Non-pigmented ciliary epithelial cell (primary cell): ENCODE measurements at places on chromosomes 1 and 21.

DNA sequence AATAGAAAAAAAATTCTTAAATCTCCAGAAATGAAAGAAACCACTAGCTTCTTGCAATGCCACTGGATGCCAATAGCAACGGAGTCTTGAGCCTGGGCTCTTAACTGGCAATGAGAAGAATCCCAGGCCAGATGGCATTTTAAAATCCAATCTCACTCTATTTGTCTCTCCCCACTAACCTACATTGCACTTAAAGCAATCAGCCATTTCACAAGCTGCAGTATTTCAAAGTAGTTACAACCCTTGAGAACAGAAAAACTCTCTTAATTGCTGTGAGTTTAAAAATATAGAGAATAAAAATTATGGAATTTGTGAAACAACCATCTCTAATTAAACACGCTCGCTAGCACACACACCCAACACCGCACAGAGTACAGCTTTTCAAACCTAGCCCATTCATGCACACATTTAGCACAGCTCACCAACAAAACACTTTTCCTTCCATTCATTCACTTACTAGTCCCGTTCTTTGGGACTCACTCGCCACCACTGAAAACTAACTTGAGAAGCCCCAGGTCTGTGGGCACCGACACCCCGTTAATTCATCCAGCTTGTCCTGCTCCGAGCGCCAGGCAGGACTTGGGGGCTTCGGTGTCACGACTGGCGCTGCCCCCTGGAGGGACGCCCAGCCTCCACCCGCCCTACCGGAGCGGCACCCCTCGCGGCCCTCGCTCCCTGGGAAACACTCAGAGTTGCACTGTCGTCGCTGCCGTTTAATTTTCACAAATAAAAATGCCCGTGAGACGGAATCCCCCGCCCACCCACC lies 1.0 kb downstream of the DDAH1 start:
- DNase-seq = no peak

DNA sequence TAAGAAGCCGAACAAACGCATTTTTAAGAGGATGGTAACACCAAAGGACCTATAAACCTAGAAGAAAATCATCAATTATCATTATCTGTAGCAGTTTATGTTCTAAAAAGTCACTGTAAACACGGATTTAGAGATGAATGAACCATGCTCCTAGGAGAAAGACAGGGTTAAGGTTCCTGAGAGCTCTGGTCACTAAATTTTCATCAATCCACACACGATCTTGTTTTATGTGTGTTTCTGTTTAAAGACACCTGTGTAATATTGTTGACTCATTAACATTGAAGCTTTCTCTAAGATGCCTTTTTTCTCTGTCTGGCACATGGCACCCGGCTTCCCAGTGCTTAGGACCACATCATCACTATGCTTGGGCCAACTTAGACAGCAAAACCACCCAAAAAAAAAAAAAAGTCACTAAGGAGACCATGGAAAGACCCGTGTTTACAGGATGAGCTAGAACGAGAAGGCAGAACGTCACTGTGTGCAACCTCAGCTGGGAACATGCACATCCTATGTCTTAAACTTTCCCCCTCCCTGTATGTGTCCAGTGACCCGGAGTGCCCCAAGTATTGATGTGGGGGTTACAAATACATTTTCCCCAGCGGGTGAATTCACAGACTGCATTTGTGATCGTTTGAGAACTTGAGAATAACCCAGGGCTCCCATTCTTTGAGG lies 55.8 kb upstream of the PDE9A start:
- no peak for DNase-seq

GRCh38 chr1:23527366-23527765 lies 3.7 kb downstream of the E2F2 start:
- DNase-seq = no peak

- no peak for DNase-seq
These were observed at the start of gene KCNJ6 for GRCh38 chr21:37916310-37917051. KCNJ6 (minus strand) TSS chr21:37916457; CDS start chr21:37840682, 75,775 bp downstream.

GRCh38 chr1:65724151-65724550 lies 68.5 kb upstream of the PDE4B start:
- DNase-seq = no peak

DNA sequence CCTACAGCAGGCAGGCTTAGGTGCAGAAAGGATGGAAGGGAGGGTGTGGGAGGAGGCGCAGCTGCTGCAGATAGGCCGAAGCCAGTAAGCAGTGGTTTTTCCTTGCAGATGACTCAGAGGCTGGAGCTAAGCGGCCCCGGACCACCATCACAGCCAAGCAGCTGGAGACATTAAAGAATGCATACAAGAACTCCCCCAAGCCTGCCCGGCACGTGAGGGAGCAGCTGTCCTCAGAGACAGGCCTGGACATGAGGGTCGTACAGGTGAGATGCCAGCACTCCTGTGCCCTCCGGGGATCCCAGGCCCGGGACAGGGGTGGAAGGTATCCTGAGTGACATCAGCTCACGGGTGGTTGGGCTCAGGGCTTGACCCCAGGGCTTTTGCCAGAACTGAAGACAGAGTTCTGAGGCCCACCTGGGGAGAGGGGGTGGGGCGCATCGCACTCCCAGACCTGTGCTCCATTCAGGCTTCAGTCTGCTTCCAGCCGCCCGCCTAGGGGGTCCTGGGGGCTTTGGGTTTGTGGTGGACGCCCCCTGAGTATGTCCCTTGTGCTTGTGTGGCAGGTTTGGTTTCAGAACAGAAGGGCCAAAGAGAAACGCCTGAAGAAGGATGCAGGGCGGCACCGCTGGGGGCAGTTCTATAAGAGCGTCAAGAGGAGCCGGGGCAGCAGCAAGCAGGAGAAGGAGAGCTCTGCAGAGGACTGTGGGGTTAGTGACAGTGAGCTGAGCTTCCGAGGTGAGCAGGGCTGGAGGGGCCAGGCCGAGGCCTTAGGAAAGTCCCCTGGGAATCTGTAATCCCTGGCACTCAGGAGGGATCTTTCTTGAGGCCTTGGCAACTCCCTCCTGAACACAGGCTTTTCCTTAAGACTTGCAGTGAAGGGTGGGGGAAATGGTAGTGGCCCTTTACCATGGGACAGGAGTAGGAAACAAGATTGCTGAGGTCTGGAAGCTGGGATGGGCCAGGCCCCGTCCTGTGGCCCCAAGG lies 41.5 kb downstream of the LHX4 start:
- peak; percentile 53 for DNase-seq

DNA sequence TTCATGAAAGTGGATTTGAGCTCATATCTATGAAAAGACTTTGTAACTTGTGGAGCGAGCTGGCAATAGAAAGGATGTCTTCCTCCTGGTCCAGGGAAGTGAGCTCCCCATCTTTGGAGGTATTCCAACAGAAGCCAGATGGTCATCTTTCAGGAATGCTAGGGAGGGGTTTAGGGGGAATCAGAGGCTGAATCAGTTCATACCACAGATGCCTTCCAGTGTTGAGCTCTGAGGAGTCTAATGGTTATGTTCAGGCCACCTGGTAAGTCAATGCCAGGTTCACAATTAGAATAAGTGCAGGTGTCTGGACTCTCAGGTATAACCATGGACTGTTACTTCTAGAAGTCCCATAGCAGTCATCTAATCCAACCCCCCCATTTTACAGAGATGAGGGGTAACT lies 119.1 kb downstream of the ACTL8 start:
- peak; percentile 78 for DNase-seq

- DNase-seq = no peak
These were observed 9.9 kb downstream of the F3 start for GRCh38 chr1:94531664-94532063.

- no peak for DNase-seq
These were observed 1.5 kb downstream of the TTC3 start for GRCh38 chr21:37074546-37074945.

- no peak for DNase-seq
These were observed 402.0 kb downstream of the PTPRU start for GRCh38 chr1:29638281-29638680.

DNA sequence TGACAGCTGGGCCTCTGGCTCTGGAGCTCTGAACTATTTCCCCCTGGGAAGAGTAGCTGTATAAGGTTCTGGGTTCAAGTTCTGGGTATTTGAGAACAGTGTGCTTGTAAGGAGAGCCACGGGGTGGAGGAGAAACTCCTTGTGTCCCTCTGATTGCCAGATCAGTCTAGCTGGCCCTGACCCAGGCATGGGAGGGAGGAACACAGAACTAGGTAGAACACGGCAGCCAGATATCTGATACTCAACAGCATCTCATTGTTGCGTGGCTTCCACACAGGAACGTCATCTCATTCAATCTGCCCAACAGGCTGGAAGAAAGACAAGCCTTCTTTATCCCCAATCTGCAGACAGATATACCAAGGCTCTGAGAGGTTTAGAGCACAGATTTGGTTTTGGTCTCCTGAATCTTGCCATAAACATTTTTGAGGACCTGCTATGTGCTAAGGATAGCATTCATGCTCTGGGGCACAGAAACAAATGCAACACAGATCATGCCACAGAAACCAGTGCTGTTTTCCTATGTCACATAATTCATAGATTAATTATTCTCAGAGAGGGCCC lies 83.8 kb downstream of the PLXNA2 start:
- DNase-seq = no peak

DNA sequence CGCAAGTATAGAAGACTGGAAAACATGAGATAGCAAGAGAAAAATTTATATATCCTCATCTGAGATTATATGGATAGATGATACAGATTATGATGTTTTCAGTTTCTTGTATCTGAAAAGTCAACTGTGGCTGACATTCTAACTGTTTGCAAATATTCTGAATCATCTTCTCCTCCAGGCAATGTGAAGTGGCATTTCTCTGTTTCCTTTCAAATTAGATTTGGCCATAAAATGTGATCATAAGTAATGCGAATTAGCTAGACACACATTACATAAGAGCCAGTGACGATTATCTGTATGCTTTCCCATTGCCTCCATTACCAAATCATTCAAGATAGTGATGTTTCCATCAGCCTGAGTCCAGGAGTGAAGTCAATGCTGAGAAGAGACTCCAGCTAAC lies 265.2 kb downstream of the BRINP3 start:
- no peak for DNase-seq

GRCh38 chr1:221100611-221101010 lies 221.4 kb downstream of the HLX start:
- DNase-seq = peak; percentile 56

DNA sequence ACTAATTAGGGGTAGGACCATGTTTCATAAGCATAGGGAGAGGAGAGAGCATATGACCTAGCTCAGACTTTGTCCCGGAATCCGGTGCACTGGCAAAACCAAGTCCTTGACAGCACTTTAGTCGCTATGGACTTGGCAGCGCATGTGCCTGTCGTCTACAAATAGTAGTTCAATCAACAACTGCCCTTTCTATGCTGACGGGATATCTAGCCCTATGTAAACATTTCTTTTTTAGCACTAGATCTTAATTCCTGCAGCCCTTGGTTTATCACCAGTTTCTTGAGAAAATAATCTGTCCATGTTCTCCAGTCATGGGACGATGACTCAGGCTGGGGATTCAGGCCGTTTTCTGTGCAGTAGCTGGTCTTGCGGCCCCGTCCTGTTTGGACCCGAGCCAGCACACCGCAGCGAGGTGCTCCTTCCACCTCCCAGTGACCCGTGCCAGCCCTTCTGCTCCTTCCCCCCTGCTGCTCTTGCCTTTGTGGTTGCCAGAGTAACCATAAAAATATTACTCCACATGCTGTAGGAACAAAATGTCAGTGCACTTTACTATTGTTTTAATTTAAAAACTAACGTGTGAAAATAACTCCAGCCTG lies 8.6 kb upstream of the MT1HL1 start:
- peak; percentile 79 for DNase-seq

DNA sequence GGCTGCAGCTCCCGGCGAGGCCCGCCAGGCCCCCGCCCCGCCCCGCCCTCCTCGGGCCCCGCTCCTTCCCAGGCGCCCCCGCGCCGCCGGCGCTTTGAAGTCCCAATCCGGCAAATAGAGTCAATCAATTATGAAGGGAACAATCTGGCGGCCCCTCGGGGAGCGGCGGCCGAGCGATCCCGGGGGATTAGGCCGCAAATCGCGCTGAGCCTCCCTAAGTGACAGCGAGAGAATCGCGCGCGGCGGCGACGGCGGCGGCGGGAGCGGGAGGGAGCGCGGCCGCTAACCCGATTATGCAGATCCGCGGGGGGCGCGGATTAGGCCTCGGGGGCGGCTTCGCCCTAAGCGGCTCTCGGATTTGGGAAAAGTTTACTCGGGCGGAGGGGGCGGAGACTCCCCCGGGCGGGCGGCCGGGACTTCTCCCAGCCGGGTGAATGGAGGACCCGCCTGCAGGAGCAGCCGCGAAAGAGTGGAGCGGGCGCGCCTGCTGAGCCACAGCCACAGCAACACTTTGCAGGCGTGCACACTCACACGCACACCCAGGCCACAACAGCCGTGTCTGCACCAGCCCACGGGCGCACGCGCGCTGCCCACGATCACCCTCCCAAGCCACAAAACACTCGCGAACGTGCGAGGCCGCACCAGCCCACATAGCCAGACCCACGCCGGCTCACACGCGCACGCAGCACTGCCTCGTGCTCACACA lies 23.0 kb upstream of the DMBX1 start:
- no peak for DNase-seq

DNA sequence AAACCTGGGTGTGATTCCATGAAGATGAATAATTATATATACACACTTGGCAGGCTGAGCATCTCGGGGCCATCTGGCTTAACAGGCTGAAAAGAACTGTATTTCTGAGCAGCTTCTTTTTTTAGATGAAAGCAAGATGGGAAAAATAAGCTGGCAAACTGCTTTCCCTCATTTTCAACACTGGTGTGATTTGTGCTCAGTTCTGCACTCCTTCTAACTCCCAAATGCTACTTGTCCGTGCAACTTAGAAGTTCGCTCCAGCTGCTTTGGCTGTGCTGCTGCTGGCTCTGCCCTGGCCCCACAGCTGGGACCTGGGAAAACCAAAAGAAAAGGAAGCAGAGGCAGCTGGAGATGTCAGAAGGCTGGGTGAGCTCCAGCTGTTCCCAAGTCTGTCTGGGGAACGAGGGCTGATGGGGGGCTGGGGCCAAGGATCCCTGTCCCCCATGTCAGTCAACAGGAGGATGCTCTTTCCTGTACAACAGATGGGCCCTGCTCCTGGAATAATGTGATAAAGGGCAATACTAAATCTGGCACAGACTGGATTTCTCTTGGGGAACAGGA lies 44.9 kb downstream of the PAFAH2 start:
- no peak for DNase-seq
